Erythroblast (primary cell): ENCODE measurements at places on chromosomes 16 and 17.

- DNase-seq = peak; percentile 6
These were observed 122.4 kb downstream of the USP31 start for GRCh38 chr16:23026784-23027362.

DNA sequence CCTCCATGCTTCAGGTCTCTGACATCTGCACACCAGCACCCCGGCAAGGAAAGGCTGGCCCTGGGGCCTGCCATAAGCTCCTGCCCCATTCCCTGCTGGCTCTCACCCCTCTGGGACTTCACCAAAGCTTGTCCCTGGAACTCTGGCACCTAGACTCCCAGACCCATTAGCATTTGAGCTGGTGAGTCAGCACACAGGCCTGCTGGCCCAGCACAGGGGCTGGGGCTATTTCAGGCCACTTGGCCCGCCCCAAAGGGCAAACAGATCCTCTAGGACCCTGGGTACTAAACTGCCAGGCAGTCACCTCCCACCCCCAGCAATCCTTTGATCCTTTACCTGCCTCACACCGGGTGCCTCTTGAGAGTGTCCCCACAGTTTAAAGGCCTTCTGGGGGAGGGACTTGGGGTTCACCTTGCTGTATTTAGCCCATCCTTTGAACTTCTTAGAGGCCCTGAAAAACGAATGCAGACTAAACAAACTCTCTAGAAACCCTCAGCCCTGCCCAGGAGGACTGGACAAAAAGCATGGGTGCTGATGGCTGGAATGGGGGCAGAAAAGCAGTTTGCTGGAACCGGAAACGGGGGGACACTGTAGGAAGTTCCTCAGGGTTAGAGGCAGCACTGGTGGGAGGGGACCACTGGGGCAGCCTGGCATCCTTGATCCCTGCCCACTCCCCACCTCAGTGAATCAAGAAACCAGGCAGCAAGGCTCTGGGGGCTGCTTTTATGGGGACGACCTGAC is 3.2 kb upstream of the SAMD14 start:
- DNase-seq = no peak

DNA sequence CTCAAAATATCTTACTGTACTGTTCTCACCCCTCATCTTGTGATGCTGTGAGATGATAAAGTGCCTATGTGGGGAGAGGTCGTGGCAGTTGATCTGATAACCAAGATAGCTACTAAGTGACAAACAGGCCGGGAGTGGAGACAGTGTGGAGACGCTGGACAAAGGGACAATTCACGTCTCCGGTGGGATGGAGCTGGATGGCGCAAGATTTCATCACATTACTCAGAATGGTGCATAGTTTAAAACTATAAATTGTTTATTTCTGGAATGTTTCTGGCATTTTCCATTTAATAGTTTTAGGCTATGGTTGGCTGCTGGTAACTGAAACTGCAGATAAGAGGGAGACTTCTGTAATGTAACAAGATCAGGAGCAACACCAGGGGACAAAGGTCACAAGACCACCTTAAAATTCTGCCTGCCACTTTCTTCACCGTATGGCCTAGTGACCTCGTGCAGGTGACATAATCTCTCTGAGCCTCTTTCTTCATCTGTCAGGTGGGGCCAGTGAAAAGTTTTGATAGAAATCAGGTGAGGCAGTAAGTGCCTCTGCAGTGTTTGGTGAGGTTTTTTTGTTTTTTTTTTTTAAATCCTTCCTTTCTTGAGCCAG is 54.4 kb upstream of the LGALS9 start:
- DNase-seq = peak; percentile 62

DNA sequence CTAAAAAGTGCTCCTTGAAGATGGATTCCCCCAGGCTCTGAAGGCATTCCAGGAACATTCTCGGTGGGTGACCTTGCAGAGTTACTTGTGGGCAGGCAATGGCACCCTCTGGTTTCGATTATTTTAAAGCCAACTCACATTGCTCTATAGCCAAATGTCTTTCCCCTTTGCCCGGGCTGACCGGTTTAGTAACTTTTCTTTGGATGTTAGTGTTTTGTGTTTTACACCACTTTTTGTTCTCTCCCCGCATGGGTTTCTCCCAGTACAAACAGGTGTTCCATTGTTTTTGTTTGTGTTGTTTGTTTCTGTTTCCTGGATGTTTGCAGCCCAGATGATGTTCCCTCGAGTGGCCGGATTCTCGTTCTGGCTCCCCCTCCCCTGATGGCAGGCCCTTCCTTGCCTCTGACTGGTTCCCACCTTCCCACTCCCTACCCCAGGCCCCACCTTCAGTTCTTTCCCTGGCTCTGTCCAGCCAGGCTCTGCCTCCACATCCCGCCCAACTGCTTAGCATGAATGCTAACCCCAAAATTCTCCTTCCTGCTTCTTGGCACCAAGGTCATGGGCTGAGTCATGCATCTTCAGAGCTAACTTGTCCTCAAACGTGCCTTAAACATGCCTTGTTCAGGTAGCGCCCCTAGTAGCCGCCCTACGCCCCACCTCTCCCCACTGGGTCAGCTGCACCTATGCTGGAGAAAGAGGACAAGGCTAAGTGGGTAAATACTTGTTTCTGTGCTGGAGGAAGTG is 40.6 kb downstream of the ELAC2 start:
- DNase-seq = no peak

GRCh38 chr17:9772658-9773057 is 18.7 kb downstream of the DHRS7C start:
- no peak for DNase-seq

GRCh38 chr17:2218426-2218825 is 85.2 kb downstream of the SMG6 start:
- DNase-seq = no peak

DNA sequence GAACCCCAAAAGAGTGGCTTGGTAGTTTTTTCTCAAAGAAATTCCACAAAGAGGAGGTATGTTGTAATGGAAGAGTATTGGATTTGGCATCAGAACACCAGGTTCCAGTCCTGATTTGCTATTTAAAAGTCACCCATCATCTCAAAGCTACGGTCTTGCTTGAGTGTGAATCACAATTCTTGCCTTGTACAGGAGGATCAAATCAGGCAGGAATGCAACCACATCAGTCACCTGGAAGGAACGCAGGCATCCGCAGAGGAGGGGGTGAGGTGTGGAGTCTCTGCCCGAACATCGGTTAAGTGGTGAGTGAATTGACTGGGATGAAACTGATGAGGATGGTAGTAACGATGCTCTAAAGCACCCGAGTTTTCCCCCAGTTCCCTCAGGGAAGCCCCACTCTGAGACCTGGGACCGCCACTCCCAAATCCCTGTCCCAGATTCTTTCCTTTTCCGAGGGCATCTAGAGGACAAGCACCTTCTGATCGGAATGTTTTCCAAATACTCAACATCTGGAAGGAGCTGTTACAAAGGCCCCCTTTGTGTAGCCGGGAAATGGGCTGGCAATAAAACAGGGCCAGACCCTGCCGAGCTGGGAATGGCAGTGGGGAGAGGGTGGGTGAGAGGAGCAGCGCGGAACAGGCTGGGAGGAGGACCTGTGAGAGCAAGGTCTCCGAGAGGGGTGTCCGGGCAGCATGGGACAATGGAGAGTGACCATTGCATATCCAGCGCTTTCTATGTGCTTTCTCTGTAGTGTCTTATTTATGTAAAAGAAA is 469.6 kb downstream of the SLC39A11 start:
- no peak for DNase-seq

- peak; percentile 66 for DNase-seq
These were observed 26.7 kb upstream of the PLCG2 start for GRCh38 chr16:81752225-81752875.

DNA sequence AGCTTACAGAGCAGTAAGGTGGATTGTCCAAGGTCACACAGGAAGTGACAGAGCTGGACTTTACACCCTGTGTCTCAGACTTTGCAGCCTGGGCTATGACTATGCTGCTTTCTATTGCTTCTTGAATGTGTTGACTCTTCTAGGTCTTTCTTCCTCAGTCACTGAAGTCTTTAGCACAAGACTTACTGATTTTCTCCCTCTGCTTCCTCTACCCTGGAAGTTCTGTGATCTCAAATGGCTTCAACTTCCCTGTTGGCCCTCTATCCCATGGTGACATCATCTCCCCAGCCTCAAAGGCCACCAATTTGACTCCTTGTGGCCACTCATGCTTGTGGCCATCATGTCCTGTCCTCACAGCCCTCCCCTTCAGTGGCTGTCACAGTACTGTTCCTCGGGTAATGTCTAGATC is 181.3 kb downstream of the HS3ST3A1 start:
- no peak for DNase-seq

DNA sequence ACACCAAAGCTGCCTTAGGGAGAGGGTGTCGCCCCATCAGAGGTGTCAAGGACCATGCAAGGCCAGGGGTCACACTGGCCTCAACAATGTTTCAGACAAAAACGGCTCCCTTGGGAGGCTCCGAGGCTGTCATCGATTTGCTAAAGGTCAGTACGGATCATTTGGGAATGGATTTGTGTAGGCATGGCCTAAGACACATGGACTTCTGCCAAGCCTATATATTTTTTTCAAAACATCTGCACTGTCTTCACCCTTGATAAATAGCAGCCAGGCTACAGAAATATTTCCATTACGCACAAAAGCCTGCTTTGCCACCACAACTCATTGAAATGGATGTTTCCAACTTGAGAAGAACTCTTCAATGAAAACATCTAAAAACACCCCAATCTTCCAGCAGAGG is 10.3 kb downstream of the CUEDC1 start:
- no peak for DNase-seq

- DNase-seq = no peak
These were observed 44.1 kb upstream of the SLC38A10 start for GRCh38 chr17:81339191-81339533.

GRCh38 chr17:20975566-20975965 is 67.2 kb downstream of the USP22 start:
- DNase-seq = no peak

DNA sequence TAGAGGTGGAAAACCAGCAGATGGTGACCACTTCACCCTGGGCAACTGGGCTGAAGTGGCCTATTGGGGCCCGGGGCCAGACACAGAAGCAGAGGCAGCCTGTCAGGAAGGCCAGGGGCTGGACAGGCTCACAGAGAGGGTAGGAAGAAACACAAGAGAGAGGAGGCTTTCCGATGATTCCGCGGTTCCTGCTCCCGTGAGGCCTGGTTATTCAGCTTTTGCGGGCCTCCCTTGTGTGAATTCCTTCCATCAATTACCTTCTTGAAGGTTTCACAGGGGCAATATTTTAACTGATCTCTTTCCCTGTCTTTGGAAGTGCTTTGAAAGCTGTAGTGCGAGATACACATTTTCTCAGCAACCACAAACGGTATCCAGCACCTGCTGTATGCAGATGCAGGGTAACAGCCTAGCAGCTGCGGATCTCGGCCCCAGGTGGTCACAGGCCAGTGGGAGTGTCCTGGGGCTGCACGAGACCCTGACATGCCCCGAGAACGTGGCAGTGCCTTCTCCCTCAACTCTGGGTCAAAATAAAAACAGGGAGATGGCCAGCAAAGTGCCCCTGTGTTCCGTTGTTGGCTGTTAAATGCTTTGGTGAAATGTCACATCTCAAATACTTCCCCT is 11.6 kb upstream of the CMIP start:
- DNase-seq = no peak

DNA sequence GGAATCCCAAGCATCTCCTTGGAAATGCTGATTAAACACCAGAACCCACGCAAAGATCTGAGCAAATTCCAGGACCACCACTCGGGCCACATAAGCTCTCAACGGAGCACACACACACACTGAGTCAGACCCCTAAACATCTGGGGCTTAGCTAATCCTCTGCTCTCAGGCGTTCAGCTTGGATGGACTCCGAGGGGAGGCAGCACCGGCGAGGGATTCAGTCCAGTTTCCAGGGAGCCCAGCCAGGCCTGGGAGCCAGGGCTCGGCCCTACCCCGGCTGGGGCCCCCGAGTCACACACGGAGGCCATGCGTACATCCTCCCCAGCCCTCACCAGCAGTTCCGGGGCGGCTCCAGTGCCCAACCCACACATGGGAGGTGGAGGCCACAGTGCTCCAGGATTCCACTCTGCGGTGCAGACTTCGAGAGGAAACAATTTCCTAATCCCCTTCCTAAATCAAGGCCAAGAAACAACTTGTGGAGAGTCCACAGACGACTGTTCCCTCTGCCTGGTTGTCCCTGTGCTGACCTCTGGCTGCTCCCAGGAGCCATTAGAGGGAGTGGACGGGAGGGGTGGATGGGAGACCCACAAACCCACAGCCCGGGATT is 70.5 kb downstream of the GAS7 start:
- no peak for DNase-seq

GRCh38 chr17:36851250-36851649 is 86.0 kb upstream of the LHX1 start:
- DNase-seq = no peak

DNA sequence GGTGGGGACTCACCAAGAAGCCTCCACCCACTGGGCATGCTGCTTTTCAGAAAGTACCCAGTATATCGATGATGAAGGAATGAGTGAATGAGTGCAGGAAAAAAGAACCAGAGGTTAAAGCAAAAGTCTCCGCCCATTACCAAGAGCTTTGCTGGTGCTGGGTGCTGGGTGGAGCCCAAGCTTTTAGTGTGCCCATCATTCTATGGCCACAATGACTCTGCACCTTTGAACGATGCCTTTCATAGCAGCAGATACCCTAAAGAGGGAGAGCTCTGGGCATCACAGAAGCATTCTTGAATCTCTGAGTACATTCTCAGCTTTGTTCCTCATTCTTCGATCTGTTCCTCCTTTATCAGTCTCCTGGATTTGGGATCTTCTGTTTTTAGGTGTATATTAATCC is 450.7 kb upstream of the CCL2 start:
- DNase-seq = peak; percentile 7

DNA sequence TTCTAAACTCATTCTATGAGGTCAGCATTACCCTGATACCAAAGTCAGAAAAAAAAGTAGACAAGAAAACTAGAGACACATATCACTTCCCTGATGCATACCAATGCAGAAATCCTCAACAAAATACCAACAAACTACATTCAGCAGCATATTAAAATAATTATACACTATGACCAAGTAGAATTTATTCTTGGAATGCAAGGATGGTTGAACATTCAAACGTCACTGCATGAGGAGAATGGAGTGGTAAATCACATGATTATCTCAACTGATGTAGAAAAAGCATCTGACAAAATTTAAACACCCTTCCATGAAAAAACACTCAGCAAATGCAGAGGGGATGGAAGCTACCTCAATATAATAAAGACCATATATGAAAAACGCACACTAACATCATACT is 155.0 kb upstream of the KCNJ18 start:
- no peak for DNase-seq

GRCh38 chr17:70956726-70957125 is 787.4 kb downstream of the KCNJ2 start:
- no peak for DNase-seq

DNA sequence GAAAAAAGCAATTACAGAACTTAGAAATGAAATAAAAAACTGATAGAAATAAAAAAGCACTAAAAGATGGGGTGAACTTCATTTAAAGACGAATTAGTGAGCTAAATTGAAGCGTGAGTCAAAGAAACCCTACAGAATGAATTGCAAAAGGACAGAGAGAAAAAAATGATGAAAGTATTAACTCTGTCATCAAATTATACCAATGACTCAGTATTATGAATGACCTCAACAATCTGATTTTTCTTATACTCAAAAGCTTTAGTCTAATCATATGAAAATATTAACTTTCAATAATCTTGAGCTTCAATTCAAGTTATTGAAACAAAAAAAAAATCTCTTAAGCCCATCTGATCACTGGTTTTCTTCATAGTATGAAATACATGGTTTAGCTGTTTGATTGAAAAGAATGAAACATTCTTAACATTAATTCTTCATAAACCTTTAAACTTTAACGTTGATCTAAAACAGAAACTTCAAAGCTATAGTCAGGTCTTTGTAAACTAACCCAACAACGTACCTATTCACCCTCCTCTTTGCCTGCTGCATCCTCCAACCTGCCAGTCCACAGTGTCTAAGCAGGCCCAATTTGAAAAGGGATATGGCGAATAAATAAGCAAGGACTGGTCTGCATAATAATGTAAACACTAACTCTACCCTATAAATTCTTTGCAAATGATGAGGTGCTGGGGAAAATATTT is 6.6 kb downstream of the ABCA5 start:
- DNase-seq = no peak
